ENCODE measurements at places on chromosomes 5 and 9.

- DNase-seq = no peak
Observed at GRCh38 chr9:126207256-126207655, 119.4 kb upstream of the MVB12B start.

DNA sequence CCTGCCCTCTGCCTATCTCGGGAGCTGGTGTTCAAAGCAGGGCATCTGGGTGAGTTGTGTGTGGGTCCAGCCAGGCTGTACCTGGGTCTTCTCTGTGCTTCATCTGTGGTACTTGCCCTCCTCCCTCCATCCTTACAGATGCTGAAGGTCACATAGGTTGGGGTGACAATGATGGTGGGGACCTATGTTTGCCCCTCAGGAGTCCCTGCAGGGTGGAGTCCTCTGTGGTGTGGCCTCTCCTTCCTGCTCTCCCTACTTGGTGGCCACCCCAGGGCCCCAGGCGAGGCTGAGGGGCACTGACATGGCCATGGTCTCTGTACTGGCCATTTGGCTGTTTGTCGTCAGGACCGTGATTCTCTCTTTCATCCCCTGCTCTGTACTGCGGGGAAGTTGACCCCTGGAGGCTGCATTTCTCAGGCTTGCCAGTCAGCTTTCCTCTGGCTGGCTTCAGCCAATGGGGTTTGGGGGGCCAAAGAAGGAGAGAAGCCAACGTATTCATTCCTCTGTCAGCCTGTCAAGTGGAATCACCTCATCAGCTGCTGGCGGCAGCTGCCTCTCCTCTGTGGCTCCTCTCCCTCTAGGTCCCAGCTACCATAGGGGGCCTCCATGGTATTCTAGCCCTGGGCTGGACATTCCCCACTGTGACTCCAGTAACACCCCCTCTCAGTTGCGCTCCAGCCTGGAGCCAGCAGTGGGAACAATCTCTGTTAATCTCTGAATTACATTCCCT is 4.6 kb downstream of the DCANP1 start:
- DNase-seq = no peak

DNA sequence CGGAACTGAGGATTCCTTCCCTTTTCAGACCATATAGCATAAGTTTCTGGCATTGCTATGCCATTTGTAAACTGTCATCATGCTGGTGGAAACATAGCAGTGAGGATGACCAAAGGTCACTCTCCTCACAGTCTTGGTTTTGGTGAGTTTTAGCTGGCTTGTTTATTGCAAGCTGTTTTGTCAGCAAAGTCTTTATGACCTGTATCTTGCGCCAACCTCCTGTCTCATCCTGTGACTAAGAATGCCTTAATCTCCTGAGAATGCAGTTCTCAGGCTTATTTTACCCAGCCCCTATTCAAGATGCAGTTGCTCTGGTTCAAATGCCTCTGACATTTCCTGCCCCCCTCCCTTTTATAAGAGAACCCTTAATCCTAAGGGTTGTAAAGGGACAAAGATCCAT is 26.7 kb upstream of the GRIA1 start:
- DNase-seq = no peak

- no peak for DNase-seq
Observed at GRCh38 chr5:169006842-169007790, 293.8 kb downstream of the SLIT3 start.

GRCh38 chr5:35832762-35833161 is 23.9 kb upstream of the IL7R start:
- DNase-seq = no peak

DNA sequence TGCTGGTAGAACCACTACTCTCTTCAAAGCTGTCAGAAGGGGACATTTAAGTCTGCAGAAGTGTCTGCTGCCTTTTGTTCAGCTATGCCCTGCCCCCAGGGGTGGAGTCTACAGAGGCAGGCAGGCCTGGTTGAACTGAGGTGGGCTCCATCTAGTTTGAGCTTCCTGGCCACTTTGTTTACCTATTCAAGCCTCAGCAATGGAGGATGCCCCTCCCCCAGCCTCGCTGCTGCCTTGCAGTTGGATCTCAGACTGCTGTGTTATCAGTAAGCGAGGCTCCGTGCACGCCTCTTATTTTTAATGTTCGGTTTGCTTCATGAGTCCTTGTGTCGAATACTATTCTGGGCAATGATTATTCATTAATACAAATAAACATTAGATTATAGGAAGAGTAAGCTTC is 3.1 kb upstream of the SLC27A6 start:
- DNase-seq = no peak
